D341Med (cell line): ENCODE measurements at places on chromosomes 11 and 22.

DNA sequence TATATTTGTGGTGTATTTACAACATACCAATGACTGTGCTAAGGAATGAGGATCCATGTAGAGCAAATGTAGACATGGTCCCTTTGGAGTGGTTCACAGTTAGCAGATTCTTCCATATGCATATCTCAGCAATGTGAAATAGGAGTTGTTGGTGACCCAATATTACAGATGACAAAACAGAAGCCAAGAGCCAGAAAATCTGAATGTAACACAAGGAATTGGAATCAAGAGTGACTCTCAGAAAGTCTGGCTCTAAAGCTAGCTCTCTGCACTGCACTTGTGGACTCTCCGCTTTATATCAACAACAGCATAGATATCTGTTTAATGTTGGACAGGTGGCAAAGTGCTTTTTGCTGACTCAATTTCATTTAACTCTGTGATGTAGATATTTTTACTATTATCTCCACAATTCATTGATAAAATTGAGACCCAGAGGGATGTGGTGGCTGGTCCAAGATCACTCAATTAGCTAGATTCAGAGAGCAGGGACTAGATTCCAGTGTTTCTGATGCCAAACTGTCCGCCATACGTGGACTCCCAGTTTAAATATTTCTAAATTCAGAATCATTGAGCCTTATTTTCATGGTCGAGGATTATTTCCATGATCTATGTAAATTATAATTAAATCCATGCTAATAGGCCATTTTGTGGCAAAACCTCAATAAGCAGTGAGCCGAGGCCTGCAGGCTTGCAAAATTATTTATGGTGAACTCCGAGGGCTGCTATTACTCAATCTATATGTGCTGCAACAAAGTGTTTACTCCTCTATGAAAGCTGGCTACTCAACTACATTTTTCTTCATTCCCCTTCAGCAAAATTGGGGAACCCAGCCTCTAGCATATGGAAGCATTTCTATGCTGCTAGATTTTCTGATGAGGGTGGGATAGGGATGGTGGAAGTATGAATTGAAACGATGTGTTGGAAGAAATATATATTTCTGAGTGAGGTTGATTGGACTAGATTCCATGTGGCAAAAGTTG lies 21.1 kb upstream of the TENM4 start:
- DNase-seq, result no peak

GRCh38 chr22:22348815-22349454 lies 104.3 kb downstream of the VPREB1 start:
- no peak for DNase-seq

DNA sequence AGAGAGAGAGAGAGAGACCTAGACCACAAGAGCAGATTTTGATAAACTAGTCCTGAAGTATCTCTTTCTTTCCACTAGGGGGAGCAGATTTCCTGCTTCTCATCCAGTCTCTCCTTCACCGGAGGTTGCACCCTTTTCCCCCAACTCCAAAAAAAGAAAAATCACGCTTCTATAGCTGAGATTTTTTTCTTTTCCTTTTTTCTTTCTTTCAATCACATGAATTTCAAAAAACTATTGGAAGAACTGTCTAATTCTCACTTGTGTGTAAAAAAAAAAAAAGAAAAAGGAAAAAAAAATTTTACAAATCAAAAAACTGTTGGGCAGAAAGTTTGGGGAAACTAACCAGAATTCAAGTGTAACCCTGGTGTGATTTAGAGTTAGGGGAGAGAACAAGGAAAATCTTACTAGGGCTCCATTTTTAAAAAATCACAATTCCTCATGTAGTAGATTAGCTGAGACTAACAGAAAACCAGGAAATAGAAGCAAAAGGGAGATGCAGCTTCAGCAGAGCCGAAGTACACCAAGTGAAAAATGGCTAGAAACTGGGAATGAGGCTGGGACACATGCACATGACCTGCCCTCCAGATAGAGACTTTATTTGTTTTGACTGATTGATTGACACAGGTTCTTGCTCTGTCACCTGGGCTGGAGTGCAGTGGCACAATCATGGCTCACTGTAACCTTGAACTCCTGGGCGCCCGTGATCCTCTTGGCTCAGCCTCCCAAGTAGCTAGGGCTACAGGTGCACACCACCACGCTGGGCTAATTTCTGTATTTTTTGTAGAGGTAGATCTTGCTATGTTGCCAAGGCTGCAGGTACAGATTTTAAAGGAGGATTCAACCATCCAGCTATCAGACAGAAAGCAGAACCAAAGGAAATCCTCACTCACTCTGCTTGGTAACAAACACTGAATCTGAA lies 27.1 kb downstream of the SDHD start:
- peak; percentile 58 for DNase-seq

- DNase-seq, result no peak
Measured at GRCh38 chr11:2471804-2472096, 26.9 kb downstream of the KCNQ1 start.
